H4 (cell line): ENCODE measurements at places on chromosomes 4 and X. TPM values are rescaled to one million over a fixed set of nuclear protein-coding genes. Genes with fewer than 3 reads are reported as not detected.
A peak's percentile ranks its signal among the peaks of the same experiment; 100 is the strongest.

Gene CCDC110
- 0.12 TPM in 1 of 2 replicates, not detected in the other for total RNA-seq

DNA sequence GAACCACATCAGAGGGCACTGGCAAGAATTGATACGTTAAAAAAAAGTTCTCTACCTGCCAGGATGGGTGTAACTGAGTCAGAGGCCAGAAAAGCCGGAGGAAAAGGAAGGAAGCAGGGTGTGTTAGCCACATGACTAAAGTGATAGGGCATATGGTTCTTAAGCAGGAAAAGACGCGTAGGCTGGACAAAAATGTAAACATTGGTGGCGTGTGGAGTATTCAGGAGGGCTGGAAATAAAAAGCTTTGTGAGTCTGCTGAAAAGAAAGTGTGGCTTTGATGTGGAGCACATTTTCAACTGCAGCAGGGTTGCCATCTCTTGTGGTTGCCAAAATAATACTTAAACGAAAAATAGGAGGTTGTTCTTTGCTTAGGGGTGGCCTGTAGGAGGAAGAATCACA, 186.5 kb upstream of the RPL34 start:
- DNase-seq = peak; percentile 76

- no peak for DNase-seq
Observed at GRCh38 chr4:129437347-129437746, 341.4 kb downstream of the C4orf33 start.

Gene KLHL4
- total RNA-seq = 19.4 and 23.6 TPM in 2 replicates

Gene CSTF2
- 26.1 and 28.7 TPM in 2 replicates for total RNA-seq

- DNase-seq = no peak
Observed at GRCh38 chr4:108359130-108359985, 190.6 kb upstream of the LEF1 start.

DNA sequence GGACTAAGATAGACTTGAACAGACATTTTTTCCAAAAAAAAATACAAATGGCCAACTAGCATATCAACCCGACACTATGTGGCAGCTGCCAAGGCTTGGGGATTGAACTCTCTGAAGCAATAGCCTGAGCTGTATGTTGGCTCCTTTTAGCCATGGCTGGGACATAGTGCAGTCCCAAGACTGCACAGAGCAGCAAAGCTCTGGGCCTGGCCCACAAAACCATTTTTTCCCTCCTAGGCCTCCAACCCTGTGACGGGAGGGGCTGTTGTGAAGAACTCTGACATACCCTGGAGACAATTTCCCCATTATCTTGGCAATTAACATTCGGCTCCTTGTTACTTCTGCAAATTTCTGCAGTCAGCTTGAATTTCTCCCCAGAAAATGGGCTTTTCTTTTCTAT, 50.1 kb downstream of the CISD2 start:
- DNase-seq = no peak

Gene SPANXA1
- total RNA-seq = 17.0 TPM in 1 of 2 replicates, not detected in the other

DNA sequence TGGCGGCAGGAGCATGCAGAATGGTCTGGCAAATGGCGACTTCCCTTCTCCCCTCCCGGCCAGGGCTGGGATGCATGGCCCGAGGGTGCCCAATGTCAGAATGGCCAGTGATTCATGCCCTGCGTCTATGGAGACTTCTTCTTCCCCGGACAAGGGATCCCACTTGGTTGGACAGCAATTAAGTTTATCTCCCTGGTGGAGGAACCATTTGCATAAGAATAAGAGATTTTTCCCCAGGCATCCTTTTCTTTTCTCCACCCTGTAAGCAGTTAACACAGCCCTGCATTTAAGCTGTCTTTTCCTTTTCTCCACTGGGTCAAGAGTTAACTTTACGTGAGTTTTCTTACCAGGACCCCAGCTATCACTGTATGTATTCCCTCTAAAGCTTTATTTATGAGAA, 856.6 kb downstream of the GLUD2 start:
- no peak for DNase-seq

GRCh38 chr4:2868877-2869487, 25.3 kb downstream of the ADD1 start:
- no peak for DNase-seq

DNA sequence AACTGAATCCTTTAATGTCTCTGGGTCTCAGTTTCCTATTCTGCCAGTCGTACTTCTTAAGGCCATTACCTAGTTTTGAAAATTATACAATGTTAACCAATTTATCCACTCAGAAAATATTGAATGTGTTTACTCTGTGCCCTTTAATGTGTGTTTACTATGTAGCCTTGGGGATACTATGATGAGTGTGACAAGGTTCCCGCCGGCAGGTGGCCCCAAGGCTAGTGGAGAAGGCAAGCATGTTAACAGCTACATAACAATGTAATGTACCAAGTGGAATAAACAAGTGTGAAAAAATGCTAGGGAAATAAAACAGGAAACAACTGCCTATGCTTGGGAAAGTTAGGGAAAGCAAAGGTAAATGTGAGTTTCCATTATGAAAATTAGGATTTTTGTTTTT, 187.3 kb upstream of the MBNL3 start:
- DNase-seq = no peak

GRCh38 chrX:40852586-40852985, 117.2 kb upstream of the MED14 start:
- DNase-seq = no peak

- DNase-seq = no peak
Observed at GRCh38 chr4:146143888-146144287, 31.6 kb upstream of the LSM6 start.

DNA sequence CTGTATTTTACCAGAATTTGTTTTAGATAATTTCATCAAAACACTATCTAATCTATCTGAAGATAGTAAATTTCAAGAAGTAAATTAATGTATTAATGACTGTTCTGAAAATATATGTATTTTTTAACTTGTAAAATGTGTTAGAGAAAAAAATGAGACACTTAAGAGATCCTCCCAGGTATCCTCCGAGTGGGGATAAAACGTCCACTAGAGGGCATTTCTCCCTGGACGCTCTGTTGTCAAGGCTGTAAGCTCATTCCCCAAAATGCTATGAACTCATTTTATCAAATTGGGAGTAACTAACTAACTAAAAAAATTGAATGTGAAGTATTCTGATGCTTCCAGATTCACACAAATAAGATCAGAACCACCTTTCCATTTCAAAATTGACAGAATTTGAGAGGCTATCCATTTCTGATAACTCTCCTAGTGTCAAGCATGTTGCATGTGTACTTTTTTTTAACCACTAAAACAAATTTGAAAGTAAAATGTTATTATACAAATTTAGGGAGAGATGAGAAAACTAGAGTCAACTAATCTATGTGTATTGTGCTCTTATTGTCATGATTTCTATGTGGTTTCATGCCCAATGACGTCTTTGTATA, 337.3 kb upstream of the HS3ST1 start:
- peak; percentile 31 for DNase-seq

DNA sequence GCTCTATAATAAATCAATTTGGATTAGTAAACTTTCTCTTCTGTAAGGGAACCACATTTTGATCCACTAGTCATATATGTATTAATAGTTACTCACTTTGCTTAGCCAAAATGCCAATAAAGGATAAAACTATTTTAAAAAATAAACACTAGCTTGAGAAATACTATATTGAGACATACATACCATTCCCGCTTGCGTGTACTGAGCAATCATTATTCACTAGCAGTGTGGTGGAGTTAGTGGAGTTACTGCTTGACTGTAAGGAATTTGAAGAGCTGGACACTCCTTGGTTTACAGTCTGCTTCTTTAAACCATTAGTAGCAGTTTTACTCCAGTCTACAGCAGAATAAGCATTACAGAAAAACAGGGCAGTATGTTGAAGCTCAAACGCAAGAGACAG, 10.8 kb upstream of the PHKA2 start:
- DNase-seq = no peak

Gene SULT1E1
- total RNA-seq = 1.6 and 3.1 TPM in 2 replicates

GRCh38 chrX:120140293-120140981, 18.0 kb upstream of the RHOXF2 start:
- no peak for DNase-seq

DNA sequence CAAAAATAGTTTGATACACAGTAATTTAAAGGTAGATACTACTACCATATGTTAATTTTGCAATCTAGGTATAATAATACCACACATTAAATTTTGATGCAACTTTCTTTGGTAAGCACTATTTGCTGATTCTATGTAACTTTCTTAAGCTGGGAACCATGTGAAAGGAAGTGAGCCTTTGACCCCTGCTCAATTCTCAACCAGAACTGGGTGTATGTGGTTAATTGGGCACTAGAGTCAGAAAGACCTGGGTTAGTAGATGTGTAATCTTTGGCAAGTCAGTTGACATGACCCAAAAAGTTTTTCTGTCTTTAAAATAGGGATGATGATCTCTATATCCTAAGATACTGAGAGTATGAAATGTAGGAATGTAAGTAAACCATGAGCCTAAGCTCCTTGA, 22.4 kb downstream of the TLR2 start:
- DNase-seq = no peak

Gene SMPX
- total RNA-seq = 2.0 and 2.1 TPM in 2 replicates

DNA sequence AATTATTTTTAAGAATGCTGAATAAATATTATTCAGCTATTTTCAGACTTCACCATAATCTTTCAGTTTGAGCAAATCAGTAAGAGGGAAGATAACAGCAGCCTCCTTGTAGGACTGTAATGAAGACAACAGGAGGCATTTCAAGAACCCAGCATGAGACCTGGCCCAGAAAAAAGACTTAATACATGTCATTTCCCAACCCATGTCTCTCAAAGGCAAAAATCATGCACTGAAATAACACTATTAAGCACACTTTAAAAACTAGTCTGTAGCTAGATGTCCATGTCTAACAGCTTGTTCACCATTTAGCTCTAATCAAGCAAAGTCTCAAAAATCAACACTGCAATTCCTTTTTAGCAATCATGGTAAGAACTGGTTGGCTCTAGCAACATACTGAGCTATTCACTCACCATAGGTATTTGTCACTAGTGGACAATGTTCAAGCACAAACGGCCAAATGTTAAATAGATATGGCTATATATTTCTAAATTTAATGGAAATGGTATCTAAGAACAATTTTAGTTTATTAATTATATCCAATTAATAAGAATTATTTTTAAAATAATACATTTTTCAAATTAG, 109.9 kb downstream of the WDFY3 start:
- DNase-seq = no peak

DNA sequence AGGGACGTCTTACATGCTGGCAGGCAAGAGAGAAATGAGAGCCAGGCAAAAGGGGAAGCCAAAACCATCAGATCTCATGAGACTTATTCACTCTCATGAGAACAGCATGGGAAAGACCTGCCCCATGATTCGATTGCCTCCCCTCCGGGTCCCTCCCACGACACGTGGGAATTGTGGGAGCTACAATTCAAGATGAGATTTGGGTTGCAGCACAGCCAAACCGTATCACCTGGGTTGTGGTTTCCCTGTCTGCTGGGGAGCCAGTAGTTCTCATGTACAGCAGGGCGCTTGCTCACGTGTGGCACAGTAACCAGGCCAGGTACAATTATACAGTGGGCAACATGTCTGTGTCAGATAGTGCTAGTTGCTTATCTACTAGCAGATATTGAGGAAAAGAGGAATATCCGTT, 11.1 kb upstream of the RS1 start:
- no peak for DNase-seq

GRCh38 chr4:83329521-83330110, 5.0 kb downstream of the HPSE start:
- peak; percentile 8 for DNase-seq

DNA sequence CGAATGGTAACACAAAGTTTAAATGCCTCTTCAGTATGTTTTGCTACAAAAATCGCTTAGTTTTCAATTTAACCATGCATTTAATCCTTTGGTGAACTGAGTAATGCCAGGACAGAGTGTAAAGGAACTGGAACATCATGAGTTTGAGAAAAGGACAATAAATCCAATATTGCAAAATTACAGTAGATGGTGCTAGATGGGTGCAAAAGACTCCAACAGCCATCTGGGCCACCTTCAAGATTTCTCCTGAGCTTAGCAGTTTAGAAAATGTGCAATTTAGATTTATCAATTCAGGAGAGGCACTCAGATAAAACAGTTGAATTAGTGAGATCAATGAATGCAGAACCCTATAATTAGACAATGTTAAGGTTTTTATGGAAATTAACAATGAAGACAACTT, 33.2 kb upstream of the MID1IP1 start:
- peak; percentile 10 for DNase-seq

Gene FDCSP
- total RNA-seq = 0.45 and 3.6 TPM in 2 replicates

Gene PAGE2B
- total RNA-seq = not detected in 2 replicates

GRCh38 chrX:97471071-97471470, 587.4 kb downstream of the RPA4 start:
- no peak for DNase-seq
